ENCODE measurements at places on chromosomes 1 and 21.

GRCh38 chr1:114270282-114270681 lies 116.6 kb upstream of the SYT6 start:
- no peak for DNase-seq

GRCh38 chr1:36198641-36199040 lies 25.6 kb upstream of the THRAP3 start:
- DNase-seq = no peak

DNA sequence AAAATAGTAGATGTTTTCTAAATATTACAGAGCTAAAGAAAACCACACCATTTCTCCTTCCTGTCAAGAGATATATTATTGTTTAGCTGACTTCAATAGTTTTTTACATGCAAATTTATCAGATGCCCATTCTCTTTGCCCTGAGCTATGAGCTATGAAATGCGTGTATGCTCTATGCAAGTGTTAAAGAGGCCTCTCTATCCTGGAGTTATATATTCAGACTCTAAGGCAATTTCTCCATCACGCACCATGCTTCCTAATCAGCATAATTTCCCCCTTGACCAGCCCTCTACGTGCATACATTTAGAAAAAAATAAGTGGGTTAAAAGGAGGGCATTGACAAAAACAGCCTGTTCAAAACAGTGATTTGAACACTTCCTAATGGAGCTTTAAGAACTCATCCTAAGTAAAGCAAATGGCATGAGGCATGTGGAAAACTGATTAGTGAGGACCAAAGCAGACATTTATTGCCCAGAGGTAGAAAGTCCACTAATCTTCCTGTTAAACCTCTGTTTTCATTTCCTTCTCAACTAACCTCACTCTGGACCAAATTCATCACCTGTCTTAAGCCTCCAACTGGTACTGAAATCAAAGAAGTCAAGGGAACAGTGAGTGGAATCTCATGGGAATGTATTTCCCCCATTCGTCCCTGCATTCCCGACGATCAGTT lies 565.8 kb upstream of the PKN2 start:
- DNase-seq = no peak

DNA sequence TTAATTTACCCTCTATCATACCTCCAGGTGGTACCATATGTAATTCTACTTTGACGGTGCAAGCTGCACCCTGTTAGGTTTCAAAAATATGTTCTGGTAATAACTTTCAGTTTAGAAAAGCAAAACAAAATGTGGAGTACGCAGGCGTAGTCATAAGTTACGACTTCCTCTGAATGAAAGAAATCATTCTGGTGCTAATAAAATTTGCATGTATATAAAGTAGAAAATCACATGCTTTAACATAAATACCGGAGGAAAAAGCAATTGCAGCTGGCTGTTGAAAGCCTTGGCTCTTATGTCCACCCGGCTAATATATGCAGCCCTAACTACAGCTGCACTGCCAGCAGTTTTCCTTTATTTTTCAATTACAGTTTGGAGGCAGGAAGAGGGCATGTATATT lies 65.2 kb upstream of the TMPRSS15 start:
- no peak for DNase-seq

- DNase-seq = no peak
These were observed 8.0 kb downstream of the BATF3 start for GRCh38 chr1:212691561-212692071.

DNA sequence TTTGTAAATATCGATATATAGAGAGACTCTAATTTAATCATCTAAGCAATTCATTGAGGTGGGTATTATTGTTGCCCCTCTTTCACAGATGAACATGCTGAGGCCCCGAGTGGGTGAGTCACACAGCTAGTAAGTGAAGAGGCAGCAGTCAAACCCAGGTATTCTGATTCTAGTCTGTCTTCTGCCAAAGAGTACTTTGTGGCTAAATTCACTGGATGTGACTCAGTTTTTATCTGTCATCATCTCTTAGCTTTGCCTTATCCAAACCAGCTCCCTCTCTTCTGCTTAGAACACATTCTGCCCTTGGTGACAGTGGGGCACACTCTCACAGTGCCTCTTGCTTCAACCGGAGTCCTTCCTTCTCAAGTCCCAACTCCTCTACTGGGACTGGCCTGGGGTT lies 11.5 kb downstream of the FCRL5 start:
- no peak for DNase-seq

GRCh38 chr1:244041466-244042120 lies 9.5 kb upstream of the ZBTB18 start:
- no peak for DNase-seq

- DNase-seq = no peak
These were observed 137.8 kb downstream of the GLIS1 start for GRCh38 chr1:53601031-53601745.

DNA sequence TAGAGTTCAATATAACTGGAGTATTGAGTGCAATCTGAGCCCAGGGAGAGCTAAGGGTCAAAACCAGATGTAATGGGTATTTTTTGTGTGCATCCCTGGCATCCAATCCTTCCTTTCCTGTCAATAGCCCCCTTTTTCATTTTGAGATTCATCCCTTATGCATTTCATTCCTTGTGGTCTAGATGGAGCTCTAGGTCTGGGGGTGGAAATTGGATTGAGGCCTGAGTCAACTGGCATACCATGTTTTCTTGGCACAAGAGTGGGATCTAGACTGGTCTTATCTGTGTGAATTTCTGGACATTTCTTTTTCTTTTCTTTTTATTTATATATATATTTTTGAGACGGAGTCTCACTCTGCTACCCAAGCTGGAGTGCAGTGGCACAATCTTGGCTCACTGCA lies 67.3 kb upstream of the RAB3GAP2 start:
- no peak for DNase-seq

DNA sequence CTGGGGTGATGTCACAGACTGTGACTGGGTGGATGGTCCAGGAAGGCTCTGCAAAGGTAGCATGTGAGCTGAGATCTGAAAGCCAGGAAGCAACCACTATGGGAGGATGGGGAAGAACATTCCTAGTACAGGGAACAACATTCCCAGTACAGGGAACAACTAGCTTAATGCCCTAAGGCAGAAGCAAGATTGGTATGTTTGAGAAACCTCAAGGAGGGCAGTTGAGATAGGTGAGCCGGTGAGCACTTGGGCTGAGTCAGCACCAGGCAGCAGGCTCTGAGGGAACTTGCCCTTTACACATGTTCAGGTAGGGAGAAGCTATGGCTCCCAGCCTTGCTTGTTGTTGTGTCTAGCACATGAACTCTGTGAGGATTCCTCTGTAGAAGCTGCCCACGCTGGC lies 24.2 kb upstream of the CACNA1E start:
- no peak for DNase-seq

DNA sequence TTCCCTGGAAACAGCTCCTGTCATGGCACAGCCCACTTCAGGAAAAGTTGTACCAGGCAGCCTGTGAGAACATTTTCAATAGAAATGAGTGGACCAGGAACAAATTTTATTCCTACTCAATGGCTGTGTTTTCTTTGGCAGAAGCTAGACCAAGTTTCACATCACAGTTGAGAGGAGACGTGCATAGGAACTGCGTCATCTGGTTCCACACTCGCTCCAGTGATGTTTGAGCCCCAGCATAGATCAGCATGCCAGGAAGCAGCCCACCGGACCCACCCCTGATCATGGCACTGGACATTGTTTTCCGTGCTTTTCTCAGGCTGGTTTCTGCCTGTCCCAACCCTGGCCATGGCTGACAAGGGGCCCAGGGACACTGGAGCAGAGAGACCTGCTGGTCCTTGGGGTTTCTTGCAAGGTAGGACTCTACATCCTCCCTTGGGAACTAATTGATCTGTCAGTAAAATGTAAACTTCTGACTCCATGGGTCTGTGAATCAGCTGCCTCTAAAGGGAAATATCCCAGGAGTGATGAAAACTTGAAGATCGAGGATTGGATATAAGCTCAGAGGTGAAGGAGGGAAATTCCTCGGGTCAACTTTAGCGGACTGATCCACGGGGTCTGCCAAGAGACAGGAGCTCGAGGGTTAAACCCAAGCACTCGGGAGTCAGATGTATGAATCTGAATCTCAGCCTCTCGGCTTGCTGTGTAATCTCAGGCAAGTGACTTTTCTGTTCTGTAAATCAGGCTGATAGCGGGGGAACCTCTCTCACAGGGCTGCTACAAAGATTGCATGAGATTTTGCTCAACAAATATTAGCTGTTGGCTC lies 35.7 kb downstream of the NEK2 start:
- no peak for DNase-seq

DNA sequence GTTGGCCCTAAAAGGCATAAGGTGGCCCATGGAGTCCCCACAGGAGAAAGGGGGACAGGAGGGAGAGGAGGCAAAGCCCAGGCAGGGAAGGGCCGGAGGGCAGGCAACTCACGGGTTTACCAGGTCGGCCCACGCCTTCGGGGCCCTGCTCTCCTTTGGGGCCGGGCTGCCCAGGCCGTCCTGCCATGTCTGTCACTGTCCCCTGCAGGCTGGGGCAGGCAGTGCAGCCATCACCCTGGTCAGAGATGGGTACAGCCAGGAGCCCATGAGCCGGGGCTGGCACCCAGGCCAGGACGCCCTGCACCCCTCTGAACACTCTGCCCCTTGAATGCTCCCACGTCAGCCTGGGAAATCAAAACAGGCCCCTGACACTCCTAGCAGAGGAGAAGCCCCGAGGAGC lies 19.8 kb downstream of the COL16A1 start:
- no peak for DNase-seq

GRCh38 chr1:193176788-193177187 lies 9.6 kb downstream of the B3GALT2 start:
- no peak for DNase-seq

DNA sequence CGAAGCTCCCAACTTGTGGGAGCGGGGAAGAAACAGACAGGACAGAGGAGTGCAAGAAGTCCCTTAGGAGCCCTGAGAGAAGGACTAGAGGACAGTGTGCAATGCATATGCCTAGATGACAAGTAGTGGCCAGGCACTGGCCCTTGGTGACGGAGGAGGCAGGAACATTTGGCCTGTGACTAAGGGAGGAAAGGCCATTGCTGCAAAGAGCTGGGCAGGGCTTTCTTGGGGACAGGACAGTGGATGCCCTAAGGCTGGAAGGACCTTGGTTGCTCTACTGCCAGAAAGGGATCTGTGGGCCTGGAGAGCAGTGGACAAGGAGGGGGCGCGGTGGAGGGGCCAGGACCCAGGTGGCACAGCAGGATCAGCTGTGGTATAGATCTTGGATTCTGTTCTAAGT lies 481.3 kb downstream of the CAMTA1 start:
- no peak for DNase-seq

- no peak for DNase-seq
These were observed 75.4 kb downstream of the VWA5B1 start for GRCh38 chr1:20366056-20366462.

DNA sequence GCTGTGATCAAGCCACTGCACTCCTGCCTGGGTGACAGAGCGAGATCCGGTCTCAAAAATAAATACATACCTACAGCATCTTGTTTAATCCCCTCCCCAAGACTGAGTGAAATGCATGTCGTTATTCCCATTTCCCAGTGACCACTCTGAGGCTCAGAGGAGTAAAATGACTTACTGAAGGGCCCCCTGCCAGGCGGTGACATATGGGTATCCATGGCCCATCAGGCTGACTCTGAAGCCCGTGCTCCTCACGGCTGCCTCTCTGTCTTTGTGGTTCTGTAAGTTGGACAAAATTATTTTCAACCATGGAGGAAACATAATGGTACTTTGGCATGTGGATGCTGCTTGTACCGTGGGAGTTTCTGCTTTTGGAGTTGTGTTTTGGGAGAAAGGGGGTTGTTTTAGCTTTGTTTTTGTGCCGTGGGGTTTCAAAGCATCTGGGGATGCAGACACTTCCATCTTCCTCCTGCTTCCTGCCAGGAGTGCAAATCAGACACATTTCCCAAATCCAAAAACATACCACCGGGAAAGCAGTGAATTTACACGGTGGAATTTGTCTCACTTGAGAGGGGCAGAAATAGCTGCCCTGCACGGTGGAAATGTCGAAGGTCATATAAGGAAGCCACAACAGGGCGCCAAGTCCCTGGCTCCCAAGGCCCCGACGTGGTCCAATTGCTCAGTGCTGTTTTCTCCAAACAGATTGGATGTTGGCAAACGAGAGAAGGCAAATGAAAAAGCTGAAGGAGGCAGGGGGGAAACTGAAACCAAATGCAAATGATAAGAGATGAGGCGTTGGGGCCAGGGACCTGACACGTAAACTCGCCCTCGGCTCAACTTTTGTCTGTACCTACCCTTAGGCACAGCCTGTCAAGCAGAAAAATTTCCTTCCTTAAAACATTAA lies 17.1 kb upstream of the PINK1 start:
- DNase-seq = no peak

GRCh38 chr1:244353551-244354091 lies 98.1 kb downstream of the ADSS2 start:
- DNase-seq = no peak

DNA sequence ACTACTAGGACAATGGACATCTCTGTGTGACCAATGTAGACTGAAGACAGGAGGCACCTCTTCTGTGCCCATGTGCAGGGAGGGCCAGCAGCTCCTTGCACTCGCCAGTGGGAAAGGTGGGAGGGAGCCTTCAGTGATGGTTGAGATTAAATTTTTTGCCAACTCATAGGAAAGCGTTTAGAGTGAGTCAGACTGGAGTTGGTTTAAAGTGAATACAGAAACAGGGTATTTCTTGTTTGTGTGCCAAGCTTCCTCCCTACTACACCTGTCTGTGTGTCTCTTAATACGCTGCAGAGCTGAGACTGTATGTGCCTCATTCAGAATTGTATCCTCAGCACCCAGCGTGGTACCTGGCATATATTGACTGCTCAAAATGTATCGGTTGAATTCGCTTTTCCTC lies 13.5 kb upstream of the COL16A1 start:
- DNase-seq = no peak

DNA sequence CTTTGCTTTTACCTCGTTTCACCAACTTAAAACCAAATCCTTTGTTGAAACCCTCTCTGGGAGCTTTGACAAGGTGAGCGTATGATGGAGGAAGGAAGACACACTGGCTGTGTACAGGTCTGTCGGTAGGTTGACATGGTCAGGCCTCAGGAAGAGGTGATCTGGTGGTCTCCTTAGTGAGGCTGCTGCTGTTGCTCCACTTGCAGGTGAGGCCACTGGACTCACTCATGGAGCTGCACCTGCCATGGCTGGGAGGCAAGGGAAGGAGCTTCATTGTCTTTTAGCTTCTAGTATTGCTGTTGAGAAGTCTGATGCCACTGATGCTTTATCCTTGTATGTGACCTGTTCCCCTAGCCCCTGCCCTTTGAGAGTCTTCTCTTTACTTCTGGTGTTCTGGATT lies 35.7 kb downstream of the TENT5C start:
- no peak for DNase-seq

DNA sequence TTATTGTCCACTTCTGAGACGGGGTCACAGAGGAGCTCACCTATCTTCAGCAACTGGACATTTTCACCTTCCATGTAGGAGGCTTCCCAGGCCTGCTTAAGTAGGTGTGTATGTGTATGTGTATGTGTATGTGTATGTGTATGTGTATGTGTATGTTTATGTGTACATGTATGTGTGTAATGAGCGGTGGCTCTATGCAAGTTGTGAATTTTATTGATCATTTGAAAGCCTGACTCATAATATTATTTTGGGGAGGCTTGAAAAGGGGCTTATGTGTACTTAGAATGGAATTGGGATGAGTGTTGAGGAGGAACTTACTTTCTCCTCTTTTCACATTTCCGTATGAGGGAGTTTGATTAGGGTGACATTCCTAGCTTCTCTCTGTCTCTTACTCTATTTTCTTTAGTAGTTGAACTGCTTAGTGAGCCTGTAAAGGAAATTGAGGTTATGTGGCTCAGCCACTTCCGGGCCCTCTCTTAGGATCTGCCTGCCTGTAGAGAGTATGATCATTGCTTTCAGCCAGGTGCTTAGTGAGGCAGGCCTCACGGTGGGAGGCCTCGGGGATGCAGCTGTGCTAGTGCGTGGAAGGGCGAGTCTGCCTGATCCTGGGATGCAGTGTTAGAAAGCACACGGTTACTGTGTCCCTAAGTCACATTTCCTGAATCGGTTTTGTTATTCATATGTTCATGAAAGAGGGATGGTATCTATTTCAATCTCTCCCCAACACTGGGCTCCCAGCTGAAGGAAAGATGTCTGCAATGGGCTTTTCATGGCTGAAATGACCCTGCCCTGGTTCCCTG lies 61.0 kb downstream of the IER5 start:
- no peak for DNase-seq
